ENCODE measurements at places on chromosomes 16 and 17.

- no peak for DNase-seq
These were observed 3.9 kb upstream of the KRT38 start for GRCh38 chr17:41444640-41445039.

GRCh38 chr17:7573324-7574080 is 5.9 kb upstream of the CD68 start:
- DNase-seq, result peak; percentile 94

GRCh38 chr17:48860034-48860433 is 29.2 kb downstream of the CALCOCO2 start:
- peak; percentile 42 for DNase-seq

DNA sequence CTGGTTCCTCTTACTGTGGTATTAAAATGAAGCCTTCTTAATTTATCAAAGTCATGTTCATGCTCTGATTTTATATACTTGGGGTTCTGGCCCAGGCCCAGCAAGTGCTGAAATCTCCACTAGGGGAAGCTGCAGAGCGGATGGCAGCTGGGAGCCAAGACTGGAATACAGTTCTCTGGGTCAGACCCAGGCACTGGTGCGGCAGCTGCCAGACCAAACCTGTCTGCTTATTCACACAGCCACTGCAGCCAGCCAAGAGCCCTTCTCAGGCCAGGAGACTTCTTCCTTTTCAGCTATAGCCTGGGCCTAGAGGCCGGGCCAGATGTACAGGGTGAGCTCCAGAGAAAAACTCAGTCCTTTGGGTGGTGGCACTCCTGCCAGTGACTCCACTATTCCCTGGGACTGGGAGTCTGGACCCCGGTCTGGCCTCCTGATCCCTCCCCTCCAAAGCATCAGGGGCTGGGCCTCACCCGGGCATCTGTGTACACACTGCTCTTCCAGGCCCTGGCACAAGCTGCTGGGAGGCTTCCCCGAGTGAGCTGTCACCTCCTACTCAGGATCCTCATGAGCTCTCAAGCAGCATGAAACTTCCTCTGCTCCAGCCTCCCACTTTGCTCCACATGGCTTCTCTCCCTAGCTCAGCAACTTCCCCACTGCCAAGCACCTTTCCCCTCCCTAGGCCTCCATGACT is 24.4 kb downstream of the ATP6V0D1 start:
- peak; percentile 29 for DNase-seq

DNA sequence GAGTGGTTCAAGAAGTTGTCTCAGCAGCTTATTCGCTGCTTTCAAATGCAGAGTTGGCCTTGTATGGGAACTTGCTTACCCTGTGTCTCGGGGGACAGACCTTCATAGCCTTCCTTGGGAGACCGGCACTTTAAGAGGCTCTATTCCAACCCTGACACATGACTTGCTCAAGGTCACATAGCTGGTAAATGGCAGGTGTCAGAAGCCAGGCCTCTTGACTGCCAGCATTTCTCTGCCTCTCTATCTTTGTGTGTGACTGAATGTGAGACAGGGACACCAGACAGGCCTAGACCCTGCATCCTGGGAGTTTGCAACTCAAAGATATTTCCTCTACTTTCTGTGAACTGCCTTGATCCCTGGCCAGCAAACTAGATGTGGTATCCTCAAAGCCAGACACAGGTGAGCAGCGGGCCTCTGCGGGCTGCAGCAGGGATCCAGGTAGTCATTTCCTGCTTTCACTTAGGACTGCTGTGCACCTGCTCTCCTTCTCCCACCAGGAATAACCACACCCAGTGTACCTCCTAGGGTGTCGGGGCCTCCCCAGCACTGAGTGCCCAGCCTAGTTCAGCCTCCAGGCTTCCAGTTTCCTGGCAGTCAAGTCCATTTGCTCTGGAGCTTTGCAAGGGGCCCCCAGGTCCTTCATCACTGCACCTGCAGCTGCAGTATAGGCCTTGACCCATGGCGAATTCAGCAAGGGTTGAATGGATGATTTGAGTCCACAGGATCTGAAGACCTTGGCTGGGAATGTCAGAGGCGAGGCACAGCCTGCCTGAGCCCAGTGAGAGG is 116.6 kb upstream of the TNRC6C start:
- DNase-seq, result no peak

DNA sequence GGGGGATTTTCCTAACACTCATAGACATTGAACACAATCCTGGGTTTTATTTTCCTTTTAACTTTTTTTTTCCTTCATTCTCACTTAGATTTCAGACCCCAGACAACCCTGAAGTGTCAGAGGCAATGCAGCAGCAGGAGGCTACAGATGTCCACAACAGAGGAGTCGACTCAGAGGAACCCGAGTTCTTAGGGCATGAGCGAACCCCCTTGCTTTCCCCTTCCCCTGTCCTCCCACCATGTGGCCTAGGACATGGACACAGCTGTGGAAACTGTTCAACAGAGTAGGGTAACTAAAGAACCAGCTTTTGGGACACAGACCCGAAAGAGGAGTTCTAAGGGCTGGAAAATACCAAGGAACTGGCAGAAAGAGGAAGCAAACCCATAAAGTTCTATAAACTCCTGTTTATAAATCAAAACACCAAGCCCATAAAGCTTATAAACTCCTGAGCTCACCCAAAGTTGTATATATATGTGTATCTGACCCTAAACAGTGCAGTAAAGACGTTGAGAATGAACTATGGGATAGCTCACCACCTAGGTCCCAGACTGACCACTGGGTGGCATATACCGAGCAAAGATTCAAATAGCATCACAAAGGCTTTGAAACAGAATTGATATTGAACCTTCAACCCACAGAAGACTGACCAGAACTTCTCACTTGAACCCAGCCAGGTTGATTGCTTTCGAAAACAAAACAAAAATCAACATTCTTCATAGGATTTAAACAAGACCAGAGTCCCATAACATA is 33.9 kb downstream of the CMTM4 start:
- peak; percentile 19 for DNase-seq

DNA sequence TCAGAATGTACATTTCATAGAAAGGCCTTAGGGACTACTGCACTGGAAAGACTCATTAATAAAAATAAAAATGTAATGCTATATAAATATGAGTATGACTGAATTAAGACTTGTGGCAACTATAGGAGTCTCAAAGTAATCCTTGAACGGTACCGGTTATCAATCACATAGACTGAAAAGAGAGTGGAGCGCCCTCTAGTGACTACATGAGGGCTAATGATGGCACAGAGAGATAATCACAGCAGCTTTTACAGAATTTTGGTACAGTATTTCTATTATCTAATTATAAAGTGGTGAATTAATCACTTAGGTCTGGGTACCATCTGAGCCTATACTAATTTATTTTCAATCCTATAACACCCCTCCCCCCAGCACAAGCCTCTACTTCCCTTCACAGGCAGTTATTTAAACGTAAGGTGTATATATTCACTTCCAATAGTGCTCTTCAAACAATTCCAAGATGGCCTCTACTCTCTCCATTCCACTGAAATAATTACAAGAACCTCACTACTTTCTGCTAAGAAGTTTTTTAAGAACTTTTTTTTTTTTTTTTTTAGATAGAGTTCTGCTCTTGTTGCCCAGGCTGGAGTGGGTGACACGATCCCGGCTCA is 40.7 kb upstream of the ANKFY1 start:
- DNase-seq, result peak; percentile 81

- DNase-seq, result no peak
These were observed 112.6 kb downstream of the USP22 start for GRCh38 chr17:20930081-20930760.

GRCh38 chr16:25279491-25279890 is 21.8 kb upstream of the ZKSCAN2 start:
- no peak for DNase-seq

DNA sequence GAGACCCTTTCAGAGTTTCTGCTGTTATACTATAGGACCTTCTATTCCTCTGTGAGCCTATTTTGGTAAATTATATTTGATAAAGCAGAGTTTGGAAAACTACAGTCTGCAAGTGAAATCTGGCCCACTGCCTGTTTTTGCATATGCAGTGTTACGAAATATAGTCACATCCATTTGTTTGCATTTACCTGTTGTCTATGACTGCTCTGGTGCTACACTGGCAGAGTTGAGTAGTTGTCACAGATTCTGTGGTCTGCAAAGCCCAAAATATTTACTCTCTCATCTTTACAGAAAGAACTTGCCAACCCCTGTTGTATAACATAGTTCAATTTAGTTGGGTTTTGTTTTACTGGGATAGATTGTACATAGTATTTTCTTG is 42.3 kb downstream of the TNRC6A start:
- DNase-seq, result no peak

DNA sequence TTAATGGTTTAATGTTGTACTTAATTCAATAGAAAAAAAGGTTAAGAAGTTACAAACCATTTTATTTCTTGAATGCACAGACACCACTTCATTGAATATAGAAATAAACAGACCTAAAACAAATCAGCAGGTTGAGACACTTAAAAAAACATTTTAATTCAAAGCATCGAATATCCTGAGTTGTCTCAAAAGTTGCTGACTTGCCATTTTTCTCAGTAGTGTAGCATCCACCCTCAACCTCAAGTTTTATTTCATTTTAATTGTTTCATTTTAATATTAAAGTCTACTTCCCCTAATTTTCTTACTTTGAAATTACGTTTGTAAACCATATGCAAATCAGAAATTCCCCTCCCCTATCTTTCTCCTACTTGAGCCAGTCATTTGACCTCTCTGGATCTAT is 5.8 kb upstream of the MED13 start:
- no peak for DNase-seq

DNA sequence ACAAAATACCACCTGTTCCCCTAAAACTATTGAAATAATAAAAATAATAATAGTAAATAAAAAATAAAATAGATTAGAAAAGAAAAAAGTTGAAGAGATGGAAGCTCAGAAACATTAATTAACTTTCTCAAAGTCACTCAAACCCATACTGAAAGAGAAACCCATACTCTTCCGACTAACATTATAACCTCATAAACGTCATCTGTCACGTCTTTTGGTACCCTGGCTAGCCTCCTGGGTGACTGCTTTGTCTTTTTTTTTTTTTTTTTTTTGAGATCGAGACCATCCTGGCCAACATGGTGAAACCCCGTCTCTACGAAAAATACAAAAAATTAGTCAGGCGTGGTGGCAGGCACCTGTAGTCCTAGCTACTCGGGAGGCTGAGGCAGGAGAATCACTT is 7.6 kb downstream of the SLFN12L start:
- DNase-seq, result no peak

DNA sequence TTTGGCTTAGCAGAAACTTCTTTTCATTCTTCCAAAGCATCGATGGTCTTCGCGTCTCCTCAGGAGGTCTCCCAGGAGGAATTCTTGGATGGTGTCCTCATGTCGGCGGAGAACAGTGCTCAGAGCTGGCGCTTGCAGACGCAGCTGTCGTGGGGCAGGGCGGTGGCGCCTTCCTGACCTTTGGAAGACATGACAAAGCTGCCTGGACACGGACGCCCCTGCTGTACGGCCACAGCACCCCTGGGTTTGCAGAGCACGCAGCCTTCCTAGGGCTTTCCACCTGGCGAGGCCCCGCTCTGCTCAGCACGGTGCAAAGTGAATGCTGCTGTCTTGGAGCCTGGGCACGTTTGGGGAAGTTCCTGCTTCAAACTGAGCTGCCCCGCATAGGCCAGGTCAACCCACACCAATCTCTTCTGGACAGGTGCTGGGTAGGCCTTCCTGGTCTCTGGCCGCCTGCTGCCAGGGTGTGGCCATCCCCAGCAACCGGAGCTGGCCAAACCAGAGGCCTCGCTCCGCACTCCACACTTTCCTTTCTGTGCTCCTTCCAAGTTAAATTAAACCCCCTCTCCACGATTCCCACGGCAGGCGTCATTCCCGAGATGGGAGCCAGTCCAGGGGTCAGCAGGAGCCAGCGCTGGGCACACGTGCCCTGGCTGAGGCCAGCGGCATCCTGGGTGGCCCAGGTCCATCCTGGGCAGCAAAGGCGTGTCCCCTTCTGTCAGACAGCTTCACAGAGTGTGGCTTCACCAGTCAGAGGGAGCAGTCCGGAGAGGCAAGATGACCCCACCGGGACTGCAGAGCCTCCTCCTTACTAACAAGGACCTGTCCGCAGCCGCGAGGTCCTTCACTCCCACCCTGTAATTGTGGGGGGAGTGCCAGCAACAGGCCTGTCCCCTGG is 15.0 kb upstream of the KREMEN2 start:
- no peak for DNase-seq

DNA sequence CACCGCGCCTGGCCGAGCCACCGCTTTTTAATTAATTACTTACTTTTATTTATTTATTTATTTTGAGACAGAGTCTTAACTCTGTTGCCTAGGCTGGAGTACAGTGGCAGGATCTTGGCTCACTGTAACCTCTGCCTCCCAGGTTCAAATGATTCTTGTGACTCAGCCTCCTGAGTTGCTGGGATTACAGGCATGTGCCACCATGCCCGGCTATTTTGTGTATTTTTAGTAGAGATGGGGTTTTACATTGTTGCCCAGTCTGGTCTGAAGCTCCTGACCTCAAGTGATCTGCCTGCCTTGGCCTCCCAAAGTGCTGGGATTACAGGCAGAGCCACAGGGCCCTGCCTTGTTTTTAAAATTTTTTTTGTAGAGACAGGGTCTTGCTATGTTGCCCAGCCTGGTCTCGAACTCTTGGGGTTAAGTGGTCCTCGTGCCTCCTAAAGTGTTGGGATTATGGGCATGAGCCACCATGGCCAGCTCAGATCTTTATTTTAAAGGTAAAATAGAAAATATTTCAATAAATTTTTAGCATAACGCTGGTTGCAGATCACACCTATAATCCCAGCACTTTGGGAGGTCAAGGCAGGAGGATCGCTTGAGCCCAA is 18.3 kb upstream of the NUDT16L1 start:
- DNase-seq, result no peak

- no peak for DNase-seq
These were observed 306.3 kb downstream of the SOX9 start for GRCh38 chr17:72426948-72427760.

- DNase-seq, result peak; percentile 85
These were observed 119.2 kb upstream of the CACNG5 start for GRCh38 chr17:66715745-66716156.

- DNase-seq, result no peak
These were observed 1.6 kb upstream of the FBF1 start for GRCh38 chr17:75942473-75942872.

GRCh38 chr17:37650419-37651003 is 7.3 kb upstream of the DDX52 start:
- peak; percentile 53 for DNase-seq

- DNase-seq, result no peak
These were observed 246.7 kb upstream of the TBX2 start for GRCh38 chr17:61152898-61153297.

GRCh38 chr17:74361230-74362068 is at the start of gene BTBD17:
TSS of gene BTBD17 (minus strand) at chr17:74361868. CDS start at chr17:74361819, 49 bp downstream.
- peak; percentile 92 for DNase-seq

- DNase-seq, result no peak
These were observed 3.0 kb downstream of the HSPB9 start for GRCh38 chr17:42125565-42125964.

- no peak for DNase-seq
These were observed 4.1 kb downstream of the INPP5K start for GRCh38 chr17:1512351-1512750.

DNA sequence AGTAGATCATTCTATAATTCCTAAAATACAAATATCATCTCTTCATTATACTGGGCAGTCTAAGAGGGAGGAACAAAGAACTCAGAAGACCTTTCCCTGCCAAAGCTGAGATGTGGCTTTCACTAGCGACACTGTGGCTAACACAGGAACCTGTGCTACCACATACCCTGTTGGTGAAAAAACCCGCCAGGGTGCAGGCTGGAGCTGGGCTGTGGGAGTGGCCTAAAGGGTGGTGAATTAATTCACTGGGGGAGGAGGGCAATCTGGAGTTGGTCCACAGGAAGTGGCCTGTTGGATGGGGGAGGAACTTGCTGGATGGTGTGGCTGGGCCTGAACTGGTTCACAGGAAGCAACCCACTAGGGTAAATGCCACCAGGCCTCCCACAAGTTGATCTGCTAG is 7.4 kb downstream of the ZNF594 start:
- no peak for DNase-seq

- no peak for DNase-seq
These were observed 12.4 kb upstream of the P2RX5 start for GRCh38 chr17:3708366-3708765.
